ENCODE measurements at places on chromosomes 4 and X. TPM values are rescaled to one million over a fixed set of nuclear protein-coding genes. Genes with fewer than 3 reads are reported as not detected.

DNA sequence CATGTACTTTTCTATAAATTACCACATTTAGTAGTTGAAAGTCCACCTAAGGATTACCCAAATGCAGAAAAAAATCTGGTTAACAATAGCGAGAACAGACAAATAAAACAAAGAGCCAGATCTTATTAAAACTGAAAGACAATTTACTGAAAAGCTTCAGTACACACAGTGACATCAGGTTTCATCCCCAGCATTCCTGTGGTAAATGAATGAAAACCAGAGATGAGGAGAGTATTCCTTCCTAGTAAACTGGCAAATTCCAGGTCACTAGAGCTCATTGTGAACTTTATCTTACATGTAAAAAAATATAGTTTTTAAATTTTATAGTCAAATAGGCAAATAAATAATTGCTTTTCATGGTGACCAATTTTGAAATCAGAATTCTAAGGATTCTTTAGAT, 1290.5 kb downstream of the ADGRL3 start:
- no peak for DNase-seq

GRCh38 chr4:8227201-8227770, 28.2 kb downstream of the SH3TC1 start:
- DNase-seq = no peak

GRCh38 chr4:177332119-177332518, 22.4 kb downstream of the NEIL3 start:
- DNase-seq = no peak

DNA sequence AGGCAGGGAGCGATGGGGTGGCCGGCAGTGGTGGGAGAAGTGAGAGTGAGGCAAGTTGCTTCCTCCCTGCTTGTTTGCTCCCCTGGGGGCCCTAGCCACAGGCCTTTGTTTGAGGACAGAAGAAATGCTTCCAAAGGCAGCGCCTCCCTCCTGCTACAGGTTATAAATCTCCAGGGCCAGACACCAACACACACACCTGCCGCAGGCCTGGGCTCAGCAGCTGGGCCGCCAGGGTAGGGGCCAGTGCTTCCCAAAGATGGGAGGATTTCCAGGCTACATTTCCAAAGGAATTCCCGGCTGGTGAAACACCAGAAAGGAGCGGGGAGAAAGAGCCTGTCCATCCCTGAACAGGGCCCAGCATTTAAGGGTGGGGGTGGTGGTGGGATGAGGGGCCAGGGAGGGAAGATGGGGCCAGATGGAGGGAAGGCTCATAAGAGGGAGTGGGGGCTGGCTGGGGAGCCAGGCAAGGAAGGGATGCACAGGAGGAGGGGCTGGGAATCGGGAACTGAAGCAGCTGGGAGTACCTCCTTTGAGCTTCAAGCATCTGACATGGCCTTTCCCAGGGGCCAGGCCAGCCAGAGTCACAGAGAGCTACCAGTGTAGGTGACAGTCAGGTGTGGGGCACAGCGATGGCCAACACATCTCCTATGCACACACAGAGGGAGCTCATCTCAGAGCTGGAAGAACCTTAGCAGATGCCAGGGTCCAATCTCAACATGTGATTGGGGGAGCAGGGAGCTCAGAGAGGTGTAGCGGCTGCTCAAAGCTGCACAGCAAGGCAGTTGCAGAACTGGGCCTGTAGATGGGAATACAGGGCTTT, 143.9 kb downstream of the PJA1 start:
- DNase-seq = peak; percentile 51

DNA sequence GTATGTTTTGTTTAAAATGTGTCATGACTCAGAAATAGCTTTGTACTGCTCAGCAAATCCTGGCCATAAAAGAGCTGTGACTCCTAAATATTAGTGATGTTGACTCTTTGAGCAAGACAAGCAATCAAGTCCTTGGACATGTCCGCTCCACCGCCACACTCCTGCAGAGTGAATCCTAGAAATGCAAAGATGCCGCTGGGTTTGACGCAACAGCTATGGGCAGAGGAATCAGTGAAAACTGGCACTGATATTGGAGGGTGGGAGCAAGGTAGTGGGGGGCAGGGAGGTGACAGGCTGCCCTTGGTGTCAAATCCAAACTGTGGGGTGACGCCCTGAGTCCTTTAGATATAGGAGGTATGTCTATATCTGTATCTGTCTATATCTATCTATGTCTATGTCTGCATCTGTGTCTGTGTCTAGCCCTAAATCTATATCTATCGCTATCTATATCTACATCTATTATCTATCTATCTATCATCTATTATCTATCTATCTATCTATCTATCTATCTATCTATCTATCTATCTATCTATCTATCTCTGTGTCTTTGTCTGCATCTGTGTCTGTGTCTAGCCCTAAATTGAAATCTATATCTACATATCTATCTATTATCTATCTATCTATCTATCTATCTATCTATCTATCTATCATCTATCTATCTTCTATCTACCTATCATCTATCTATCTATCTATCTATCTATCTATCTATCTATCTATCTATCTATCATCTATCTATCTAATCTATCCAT, 129.7 kb downstream of the CPE start:
- no peak for DNase-seq

GRCh38 chrX:13175056-13175455, 130.6 kb upstream of the FAM9C start:
- DNase-seq = no peak

DNA sequence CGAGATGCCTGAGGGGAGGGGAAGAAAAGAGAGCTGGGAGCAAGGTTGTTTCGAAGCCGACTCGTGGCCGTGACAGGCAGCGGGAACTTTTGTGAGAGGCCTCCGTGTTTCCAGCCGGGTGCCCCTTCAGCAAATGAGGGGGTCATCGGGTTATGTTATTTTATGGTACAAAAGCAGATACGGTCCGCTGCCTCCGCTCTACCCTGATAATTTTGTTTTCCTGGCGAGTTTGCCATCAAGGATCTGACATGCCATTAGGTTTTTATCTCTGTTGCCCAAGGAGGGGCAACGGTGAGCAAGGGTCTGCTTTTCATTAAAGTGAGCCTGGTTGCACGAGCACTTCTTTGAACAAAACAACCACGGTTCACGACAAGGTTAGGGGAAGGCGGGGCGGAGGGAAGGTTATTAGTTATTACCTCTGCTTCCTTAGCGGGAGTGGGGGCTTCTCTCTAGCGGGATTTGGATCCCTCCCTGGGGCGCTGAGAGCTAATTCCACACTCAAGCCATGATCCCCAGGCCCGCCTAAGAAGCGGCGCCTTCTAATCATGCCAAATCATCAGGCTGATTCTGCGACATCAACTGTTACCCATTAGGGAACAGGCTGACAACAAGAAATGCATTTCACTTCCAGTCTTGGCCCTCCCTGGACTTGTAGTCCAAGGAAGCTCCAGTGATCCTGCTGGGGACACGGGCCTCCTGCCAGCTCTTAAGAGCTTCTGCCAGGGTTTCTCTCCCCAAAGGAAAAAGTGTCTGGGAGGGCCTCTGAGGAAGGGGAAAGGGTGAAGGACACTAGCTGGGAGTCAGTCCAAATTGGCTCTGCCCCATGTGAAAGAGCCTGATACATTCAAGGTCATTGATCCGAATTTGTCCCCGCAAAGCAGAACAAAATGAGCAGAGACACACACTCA, 617.7 kb downstream of the MID1IP1 start:
- DNase-seq = no peak

DNA sequence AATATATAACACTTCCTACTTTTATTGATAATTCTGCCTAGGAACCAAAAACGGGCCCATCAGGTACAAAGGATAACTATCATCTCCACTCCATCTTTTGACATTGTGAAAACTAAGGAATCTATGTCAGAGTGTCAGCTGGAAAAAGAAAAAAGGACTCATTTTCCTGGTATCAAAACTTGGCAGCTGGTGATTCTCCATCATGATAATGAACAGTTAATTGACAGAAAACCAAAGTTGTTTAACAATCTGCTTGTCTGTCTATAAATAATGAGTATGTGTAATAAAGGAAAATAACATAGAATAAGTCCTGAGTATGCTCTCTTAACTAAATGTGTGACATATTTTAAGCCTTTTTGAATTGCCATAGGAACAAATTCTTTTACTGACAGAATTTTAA, 31.4 kb downstream of the CXorf58 start:
- no peak for DNase-seq

DNA sequence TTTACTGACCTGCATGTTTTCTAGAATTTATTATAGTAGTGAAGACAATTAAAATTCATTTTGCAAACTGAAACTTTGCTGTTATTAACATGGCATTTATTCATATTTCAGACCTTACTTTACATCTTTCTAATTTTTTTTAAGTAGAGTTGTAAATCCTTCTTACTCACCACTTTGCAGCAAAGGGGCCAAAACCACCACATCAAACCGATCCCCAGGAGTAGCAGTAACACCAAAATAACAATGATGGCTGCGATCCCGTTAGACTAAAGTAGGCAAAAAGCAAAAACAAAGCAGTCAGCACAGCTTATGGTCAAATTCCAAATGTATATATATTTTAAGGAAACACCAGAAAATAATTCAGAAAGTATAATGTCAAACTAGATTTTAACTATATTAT, 64.7 kb downstream of the ANTXR2 start:
- DNase-seq = no peak

IL21 gene
- not detected for total RNA-seq

NHSL2 gene
- 11.2 TPM for total RNA-seq

RNF212 gene
- 5.6 TPM for total RNA-seq

MFAP3L gene
- 26.7 TPM for total RNA-seq

PCYT1B gene
- 22.1 TPM for total RNA-seq

NOX1 gene
- total RNA-seq = not detected

KLB gene
- 0.07 TPM for total RNA-seq

GPR82 gene
- total RNA-seq = not detected

All from endodermal cell (in vitro differentiated cells).